ENCODE measurements at places on chromosomes 13 and 19. TPM values are rescaled to one million over a fixed set of nuclear protein-coding genes. Genes with fewer than 3 reads are reported as not detected.
A peak's percentile ranks its signal among the peaks of the same experiment; 100 is the strongest.

GRCh38 chr19:4694211-4694987, 24.3 kb upstream of the MYDGF start:
- H3K36me3 ChIP-seq = no peaks in the 10 kb centered on the region
- DNase-seq = peak; percentile 35
- peak overlapping the region; percentile 32 for H3K27ac ChIP-seq
- no peaks in the 10 kb centered on the region for H3K4me1 ChIP-seq
- no peaks in the 10 kb centered on the region for H3K27me3 ChIP-seq

DNA sequence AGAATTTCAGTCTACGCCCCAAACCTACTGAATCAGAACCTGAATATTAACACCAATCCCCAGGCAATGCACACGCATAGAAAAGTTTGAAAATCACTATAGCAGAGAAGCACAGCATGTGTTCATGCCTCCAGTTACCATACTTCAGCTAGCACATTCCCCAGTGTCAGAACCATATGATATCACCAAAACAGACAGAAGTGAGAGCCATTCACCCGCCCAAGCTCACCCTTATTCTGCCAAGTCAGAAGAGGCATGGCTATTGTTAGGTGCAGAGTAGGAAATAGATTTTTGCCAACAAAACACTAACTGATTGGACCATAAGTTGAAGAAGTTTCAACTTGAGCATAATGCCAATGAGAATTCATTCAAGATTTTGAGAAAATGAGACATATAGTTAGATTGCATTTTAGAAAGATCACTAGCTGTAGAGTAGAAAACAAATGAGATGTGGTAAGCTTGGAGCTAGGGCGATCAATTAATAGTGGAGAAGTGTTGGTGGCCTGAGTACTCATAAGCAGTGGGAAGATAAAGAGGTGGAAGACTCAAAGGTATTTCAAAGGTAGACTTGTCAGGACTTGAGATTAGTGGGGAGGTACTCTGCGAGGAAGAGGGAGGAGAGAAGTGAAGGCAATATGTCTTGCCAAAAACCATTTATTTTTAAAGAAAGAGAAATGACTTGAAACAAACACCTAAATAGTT, 492.4 kb downstream of the SUCLA2 start:
- H3K27ac ChIP-seq = no peak overlapping the region
- H3K4me3 ChIP-seq = no peak overlapping the region
- no peaks in the 10 kb centered on the region for H3K36me3 ChIP-seq
- no peaks in the 10 kb centered on the region for H3K27me3 ChIP-seq
- no peaks in the 10 kb centered on the region for H3K4me1 ChIP-seq

GRCh38 chr19:28396287-28396831, 816.6 kb downstream of the UQCRFS1 start:
- H3K27me3 ChIP-seq = no peaks in the 10 kb centered on the region
- H3K36me3 ChIP-seq = no peaks in the 10 kb centered on the region

DNA sequence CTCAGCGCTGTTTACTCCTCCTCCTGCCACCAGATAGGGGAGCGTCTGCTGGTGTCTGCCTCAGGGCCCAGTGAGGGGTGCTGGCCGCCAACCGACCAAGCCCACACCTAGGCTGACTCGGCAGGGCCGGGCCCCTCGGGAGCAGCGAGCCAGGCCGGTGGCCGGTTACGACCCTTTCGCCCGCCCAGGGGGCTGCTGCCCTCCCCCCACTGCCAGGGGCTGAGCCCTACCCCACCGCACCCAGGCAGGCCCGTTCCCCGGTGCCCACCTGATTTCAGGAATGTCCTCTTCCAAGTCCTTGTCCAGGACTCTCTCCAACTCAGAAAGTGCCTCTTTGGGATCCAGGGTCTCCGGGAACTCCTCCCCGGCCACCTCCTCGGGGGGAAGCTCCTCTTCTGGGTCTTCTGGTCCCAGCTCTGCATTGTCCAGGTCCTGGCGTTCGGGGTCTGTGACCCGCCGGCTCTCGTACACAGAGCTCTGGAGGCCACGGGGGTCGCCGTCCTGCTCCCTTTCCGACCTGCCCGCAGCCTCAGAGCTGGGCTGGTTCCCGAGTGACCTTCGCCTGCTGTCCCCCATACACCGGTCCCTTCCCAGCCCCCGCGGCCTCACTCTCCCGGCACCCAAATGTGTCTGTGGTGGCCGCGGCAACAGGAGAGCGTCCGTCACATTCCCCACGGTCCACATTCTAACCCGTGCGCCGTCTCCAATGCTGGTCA, 31.0 kb upstream of the MIER2 start:
- no peak for DNase-seq
- no peak overlapping the region for H3K4me3 ChIP-seq
- no peaks in the 10 kb centered on the region for H3K4me1 ChIP-seq
- H3K36me3 ChIP-seq = no peaks in the 10 kb centered on the region

GRCh38 chr19:53537521-53538377, at the start of gene ZNF331:
Gene ZNF331 (plus strand): TSS chr19:53538145. CDS start chr19:53569377, 31,232 bp downstream.
- peak; percentile 69 for DNase-seq
- H3K27ac ChIP-seq = peak within 1 kb of the TSS; percentile 73
- no peaks in the 10 kb centered on the region for H3K4me1 ChIP-seq
- H3K4me3 ChIP-seq = peak within 1 kb of the TSS; percentile 52
- H3K36me3 ChIP-seq = no peaks in the 10 kb centered on the region
- no peaks in the 10 kb centered on the region for H3K27me3 ChIP-seq

DNA sequence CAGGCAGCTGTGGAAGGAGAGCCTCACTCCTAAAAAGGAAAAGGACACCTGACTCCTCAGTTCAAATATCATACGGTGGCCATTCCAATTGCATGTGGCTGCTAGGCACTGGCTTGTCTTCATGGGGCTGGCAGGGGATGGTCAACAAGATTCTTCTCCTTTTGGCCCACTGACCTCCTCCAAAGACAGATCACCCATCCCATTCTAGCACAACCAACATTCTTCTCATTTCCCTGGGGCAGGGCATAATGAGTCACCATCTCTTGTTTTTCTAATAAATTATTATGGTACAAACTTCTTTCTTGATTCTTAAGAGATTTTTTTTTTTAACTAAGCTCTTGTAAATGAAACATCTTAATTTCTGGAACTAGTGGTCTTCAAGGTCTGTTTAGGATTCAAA, 136.7 kb upstream of the NBEA start:
- no peaks in the 10 kb centered on the region for H3K4me1 ChIP-seq
- H3K4me3 ChIP-seq = no peak overlapping the region
- DNase-seq = no peak
- H3K27me3 ChIP-seq = no peaks in the 10 kb centered on the region

DNA sequence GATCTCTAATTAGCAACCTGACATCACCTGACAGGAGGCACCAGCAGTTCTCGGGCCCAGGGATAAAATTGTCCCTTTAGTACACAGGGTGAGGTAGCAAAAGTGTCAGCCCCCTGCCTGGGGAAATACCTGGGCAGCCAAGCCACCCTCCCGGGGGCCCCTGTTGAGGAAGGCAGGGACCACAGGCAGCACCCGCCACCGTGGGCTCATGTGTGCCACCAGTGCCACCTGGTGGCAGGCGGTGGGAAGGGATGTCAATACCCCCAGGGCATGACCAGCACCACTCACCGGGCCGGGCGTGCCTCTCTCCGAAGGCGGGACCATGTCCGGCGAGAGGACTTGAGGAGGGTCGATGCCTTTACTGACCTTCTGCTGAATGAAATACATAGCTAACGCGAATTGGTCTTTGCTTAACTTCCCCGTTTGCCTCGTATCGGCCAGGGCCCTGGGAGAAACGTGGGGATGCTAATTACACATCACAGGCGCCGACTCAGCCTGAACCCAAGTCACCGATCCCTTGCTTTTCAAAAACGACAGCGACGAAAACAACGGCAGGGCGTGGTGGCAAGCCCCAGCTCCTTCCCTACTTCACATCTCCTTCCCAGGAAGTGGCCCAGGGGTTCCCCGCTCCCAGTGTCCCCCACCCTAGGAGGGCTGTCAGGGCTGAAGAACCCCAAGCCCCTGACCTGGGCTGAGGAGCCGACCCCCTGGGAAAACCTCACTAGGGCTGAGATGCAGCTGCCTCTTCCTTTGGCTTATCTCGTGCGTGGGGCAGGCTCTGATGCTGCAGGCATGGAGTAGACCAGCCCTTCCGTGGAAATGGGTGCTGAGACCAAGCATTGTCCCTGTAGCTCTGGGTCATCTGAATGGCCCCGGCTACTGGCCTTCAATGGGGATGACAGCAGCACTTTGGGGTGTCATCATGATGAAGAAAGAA, 53.8 kb downstream of the EPS15L1 start:
- H3K4me1 ChIP-seq = no peaks in the 10 kb centered on the region
- no peaks in the 10 kb centered on the region for H3K36me3 ChIP-seq
- H3K4me3 ChIP-seq = no peak overlapping the region
- no peaks in the 10 kb centered on the region for H3K27me3 ChIP-seq

DNA sequence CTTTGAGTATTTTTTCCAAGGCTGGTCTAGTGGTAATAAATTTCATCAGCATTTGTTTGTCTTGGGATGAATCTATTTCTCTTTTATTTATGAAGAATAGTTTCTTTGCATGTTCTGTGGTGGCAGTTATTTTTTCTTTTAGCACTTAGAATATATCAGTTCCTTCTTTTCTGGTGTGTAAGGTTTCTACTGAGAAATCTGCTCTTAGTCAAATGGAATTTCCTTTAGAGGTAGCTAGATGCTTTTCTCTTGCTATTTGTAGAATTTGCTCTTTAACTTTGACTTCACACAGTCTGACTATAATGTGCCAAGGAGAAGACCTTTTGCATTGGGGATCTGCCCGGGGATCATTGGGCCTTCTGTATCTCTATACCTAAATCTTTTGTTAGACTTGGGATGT, 4.1 kb upstream of the SIGLEC6 start:
- H3K27me3 ChIP-seq = no peaks in the 10 kb centered on the region
- no peaks in the 10 kb centered on the region for H3K36me3 ChIP-seq
- DNase-seq = no peak
- no peak overlapping the region for H3K4me3 ChIP-seq
- H3K27ac ChIP-seq = no peak overlapping the region

DNA sequence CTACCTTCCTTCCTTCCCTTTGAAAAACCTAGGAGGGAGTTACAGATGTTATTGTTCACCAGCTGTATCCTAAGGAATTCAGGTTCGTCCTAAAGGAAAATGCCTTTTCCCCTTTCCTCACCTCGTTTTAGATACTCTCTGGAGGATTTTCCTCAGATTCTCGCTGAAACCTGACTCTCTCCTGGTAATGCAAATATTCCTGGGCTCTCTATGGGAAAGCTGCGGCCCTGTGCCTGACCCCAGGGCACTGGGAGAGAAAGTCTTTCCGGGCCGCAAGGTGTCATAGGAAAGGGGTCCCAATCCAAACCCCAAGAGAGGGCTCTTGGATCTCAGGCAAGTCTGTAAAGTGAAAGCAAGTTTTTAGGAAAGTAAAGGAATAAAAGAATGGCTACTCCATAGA, 13.1 kb upstream of the OR1M1 start:
- no peaks in the 10 kb centered on the region for H3K4me1 ChIP-seq
- no peaks in the 10 kb centered on the region for H3K36me3 ChIP-seq
- H3K4me3 ChIP-seq = no peak overlapping the region

The KIR3DL2 gene
- not detected for total RNA-seq

- H3K4me1 ChIP-seq = no peaks in the 10 kb centered on the region
- no peak for DNase-seq
- H3K4me3 ChIP-seq = no peak overlapping the region
- H3K27me3 ChIP-seq = no peaks in the 10 kb centered on the region
- no peak overlapping the region for H3K27ac ChIP-seq
Measured at GRCh38 chr19:4445963-4446703, 11.5 kb downstream of the UBXN6 start.

DNA sequence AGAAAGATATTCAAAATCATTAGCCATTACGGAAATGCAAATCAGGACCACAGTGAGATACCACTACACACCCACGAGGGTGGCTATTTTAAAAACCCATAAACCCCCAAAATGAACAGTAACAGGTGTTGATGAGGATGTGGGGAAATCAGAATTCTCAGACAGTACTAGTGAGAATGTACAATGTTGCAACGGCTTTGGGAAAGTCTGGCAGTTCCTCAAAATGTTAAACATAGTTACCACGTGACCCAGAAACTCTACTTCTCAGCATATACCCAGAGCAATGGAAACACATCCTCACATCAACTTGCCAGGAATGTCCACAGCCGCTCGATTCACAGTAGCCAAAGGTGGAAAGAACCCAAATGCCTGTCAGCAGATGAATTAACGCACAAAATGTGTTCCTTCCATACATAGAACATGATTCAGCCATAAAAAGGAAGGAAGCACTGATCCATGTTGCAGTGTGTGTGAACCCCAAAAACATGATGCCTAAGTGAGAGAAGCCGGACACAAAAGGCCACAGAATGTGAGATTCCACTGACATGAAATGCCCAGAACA, 7.0 kb downstream of the PLVAP start:
- no peaks in the 10 kb centered on the region for H3K4me1 ChIP-seq
- H3K4me3 ChIP-seq = no peak overlapping the region
- no peak overlapping the region for H3K27ac ChIP-seq
- no peaks in the 10 kb centered on the region for H3K36me3 ChIP-seq
- H3K27me3 ChIP-seq = no peaks in the 10 kb centered on the region
